ENCODE measurements at places on chromosomes 3 and 15. TPM values are rescaled to one million over a fixed set of nuclear protein-coding genes. Genes with fewer than 3 reads are reported as not detected.

- no peak for DNase-seq
Measured at GRCh38 chr3:149080011-149080698, 6.2 kb downstream of the HLTF start.

DNA sequence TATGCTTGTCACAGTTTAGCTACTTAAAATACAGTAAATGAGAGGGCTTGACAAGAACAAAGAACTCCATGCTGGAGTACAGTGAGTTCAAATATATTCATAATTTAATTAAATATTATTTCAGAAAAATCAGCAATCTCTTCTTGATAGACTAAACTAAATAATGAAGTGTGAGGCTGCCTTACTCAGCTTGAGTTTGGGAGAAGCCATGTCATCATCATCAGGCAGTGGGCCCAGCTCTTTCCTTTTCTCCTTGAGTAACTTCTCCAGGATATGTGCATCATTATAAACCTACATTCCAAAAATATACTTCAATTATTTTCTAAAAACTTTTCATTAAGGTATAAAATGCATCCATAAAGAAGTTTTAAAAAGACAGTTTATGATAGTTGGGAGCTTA, 70.5 kb downstream of the PBRM1 start:
- no peak for DNase-seq

- DNase-seq = no peak
Measured at GRCh38 chr15:90751300-90751825, 34.2 kb downstream of the BLM start.

Gene LRRN1
- total RNA-seq = not detected

DNA sequence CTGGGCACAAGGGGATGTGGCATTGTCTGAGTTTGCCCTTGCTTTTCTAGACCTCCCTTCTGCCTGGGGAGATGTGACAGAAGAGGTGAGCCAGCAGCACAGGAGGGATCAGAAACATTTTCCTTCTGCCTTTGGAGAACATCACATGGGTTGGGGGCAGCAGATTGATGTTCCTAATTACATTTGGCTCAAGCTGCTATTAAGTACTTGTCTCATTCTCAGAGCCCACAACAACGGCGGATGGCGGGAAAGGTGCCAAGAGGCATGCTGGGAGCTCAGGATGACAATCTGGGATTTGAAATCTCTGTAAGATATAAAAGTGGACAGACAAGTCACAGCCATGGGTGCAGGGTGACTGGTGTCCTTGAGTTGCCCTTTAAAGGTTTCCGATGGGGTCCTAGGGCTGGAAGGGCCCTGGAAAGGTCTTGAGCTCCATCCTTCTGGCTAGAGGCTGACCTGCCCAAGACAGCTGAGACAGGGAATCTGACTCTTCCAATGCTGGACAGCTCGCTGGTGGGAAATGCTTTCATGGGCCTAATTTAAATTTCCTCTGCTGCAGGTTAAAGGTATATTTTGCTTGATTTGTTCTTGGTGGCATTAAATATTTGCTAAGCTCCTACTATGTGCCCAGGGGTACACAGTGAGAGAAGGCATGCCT, 2.4 kb upstream of the CORO2B start:
- no peak for DNase-seq

Measured in activated T-helper 1 cell treated with anti-CD3 and anti-CD28 coated beads, Interleukin-12 subunit alpha, Interleukin-12 subunit beta, Interleukin-2, Interleukin-4 antibody, amounts not matched to agents 30 ng/mL and 10 ng/mL and 1 ng/mL, durations not matched to agents 14 hours and 24 hours and 36 hours (primary cell).